Effector memory CD4-positive, alpha-beta T cell (primary cell): ENCODE measurements at places on chromosomes 11 and 22.

DNA sequence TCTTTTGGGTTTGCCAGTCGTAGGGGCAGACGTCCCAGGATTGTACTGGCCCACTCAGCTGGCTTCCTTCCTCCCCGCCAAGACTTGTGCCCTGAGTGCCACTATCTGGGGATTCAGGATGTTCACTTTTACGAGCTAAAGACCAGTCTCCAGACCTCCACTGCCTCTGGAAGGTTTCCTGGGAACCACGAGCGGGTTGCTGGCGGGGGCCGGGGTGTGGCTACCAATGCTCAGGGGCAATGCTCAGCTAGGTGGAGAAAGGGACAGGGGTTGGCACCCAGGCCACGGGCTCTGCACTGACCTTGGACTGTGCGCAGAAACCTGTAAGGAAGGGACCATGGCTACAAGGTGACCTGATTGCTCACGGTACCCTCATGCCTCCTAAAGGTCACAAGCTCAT, 2.2 kb downstream of the NEFH start:
- H3K4me1 ChIP-seq, result peaks cover 4% of the 10 kb centered on the region
- no peaks in the 10 kb centered on the region for H3K36me3 ChIP-seq

GRCh38 chr11:13008625-13009475, at the start of gene RASSF10:
Gene RASSF10 (plus strand): TSS chr11:13009316. CDS start chr11:13009577, 261 bp downstream.
- H3K27me3 ChIP-seq, result peaks cover 27% of the 10 kb centered on the region
- no peak within 1 kb of the TSS for H3K4me3 ChIP-seq
- no peak for DNase-seq
- no peak within 1 kb of the TSS for H3K27ac ChIP-seq
- H3K36me3 ChIP-seq, result no peaks in the 10 kb centered on the region

GRCh38 chr22:27670701-27671412, 130.7 kb downstream of the MN1 start:
- H3K4me3 ChIP-seq, result no peak overlapping the region
- no peak for DNase-seq
- H3K27me3 ChIP-seq, result peaks cover 4% of the 10 kb centered on the region
- H3K4me1 ChIP-seq, result no peaks in the 10 kb centered on the region
- no peak overlapping the region for H3K27ac ChIP-seq
- H3K36me3 ChIP-seq, result no peaks in the 10 kb centered on the region

GRCh38 chr11:108670451-108670850, 5.6 kb downstream of the DDX10 start:
- no peak overlapping the region for H3K27ac ChIP-seq
- no peak for DNase-seq
- peaks cover 10% of the 10 kb centered on the region for H3K36me3 ChIP-seq
- peaks cover 10% of the 10 kb centered on the region for H3K4me1 ChIP-seq

DNA sequence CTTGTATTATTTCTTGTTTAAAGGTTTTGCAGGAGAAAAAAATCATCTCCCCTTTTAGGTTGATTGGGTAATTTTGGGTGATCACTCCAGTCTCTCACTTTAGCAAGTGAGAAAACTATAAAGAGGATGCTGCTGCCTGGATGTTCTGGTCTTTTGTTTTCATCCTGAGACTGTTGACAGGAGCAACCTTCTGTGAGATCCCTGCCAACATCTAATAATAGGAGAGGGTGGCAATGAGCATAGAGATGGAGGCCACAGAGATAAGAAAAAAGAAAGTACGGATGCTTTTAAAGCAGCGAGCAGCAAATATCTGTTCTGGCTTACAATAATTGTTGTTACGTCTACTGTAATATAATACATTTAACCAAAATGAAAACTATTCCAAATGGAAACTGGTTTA, 293.6 kb upstream of the MTNR1B start:
- H3K4me3 ChIP-seq, result no peak overlapping the region
- H3K27me3 ChIP-seq, result no peaks in the 10 kb centered on the region
- H3K4me1 ChIP-seq, result no peaks in the 10 kb centered on the region

DNA sequence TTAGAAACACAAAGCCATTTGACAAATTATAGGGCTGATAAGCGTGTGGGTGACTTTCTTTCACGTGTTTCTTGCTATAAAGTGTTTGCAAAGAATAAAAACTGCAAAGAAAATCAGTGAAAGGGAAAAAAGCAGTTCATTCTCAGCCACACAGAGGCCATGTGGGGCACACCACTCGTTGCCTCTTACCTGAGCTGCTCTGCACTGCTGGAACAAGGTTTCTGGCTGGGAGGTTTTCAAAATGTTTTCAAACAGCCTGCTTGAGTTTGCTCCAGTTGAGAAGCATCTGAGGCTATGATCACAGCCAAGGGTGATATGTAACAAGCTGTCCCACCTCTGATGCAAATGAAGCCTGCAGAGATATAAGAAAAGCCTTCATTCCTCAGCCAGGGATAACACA, 14.7 kb upstream of the VSIG10L2 start:
- no peak overlapping the region for H3K27ac ChIP-seq
- H3K36me3 ChIP-seq, result no peaks in the 10 kb centered on the region

DNA sequence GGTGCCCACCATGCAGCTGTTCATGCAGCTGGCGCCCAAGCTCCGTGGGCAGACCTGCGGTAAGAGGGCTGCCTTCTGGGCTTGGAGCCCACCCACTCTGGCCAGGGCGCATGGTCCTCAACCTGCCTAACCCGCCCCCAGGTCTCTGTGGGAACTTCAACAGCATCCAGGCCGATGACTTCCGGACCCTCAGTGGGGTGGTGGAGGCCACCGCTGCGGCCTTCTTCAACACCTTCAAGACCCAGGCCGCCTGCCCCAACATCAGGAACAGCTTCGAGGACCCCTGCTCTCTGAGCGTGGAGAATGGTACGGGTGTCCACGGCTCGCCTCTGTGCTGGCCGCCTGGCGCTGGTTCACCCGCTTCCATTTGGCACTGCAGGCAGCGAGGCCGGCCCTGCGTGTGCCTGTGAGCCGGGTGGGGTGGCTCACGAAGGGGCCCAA, 11.0 kb downstream of the MUC5AC start:
- no peak for DNase-seq
- H3K4me3 ChIP-seq, result no peak overlapping the region
- H3K36me3 ChIP-seq, result no peaks in the 10 kb centered on the region
- no peaks in the 10 kb centered on the region for H3K27me3 ChIP-seq
- H3K4me1 ChIP-seq, result no peaks in the 10 kb centered on the region

DNA sequence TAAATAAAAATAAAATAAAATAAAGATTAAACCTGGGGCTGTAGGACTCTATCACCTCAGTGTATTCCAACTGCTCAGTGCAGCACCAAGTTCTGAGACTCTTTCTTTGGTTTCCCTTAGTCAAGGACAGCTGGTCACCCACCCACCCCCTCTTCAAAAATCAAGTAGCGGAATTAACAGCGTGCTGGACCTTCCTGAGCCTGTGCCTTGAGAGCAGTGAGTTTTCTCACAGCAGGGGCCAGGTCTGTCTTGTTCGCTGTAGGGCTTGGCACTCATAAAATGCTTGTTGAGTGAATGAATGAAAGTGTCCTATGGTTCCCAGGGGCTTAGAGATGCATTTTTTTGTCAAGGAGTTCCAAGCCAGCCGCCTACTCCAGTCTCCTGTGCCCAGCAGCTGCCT, 2.9 kb upstream of the ALX4 start:
- peaks cover 64% of the 10 kb centered on the region for H3K27me3 ChIP-seq
- peaks cover 16% of the 10 kb centered on the region for H3K4me1 ChIP-seq
- DNase-seq, result no peak
- no peak overlapping the region for H3K27ac ChIP-seq
- no peaks in the 10 kb centered on the region for H3K36me3 ChIP-seq

DNA sequence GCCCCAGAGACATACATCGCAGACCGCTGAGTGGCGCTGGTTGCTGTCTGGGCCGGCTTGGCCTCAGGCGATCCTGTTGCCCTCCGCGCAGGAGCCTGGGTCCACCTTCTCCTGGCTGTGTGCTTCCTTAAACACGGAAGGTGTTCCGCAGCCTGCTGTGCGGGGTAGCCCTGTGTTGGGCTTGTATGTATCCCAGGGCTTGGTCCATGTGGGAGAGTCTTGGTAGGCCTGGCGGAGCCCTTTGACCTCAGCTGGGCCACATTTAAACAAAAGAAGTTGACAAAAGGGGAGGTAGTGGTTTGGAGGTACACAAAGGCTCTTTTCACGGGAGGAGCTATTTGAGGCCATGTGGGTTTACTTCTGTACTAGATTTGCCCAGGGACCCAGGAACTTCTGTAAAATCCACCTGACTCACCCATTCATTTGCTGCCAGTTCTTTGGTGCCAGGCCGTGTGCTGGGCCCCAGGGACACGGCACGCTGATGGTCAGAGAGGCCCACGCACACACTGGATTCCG, 11.0 kb upstream of the GRAMD4 start:
- H3K27ac ChIP-seq, result no peak overlapping the region
- no peaks in the 10 kb centered on the region for H3K36me3 ChIP-seq
- no peak for DNase-seq
- no peak overlapping the region for H3K4me3 ChIP-seq
- H3K27me3 ChIP-seq, result no peaks in the 10 kb centered on the region
- peaks cover 19% of the 10 kb centered on the region for H3K4me1 ChIP-seq
